ENCODE measurements at places on chromosomes 5 and 9.
A peak's percentile ranks its signal among the peaks of the same experiment; 100 is the strongest.

- no peak for DNase-seq
These were observed 24.5 kb downstream of the PRRC2B start for GRCh38 chr9:131418143-131419025.

DNA sequence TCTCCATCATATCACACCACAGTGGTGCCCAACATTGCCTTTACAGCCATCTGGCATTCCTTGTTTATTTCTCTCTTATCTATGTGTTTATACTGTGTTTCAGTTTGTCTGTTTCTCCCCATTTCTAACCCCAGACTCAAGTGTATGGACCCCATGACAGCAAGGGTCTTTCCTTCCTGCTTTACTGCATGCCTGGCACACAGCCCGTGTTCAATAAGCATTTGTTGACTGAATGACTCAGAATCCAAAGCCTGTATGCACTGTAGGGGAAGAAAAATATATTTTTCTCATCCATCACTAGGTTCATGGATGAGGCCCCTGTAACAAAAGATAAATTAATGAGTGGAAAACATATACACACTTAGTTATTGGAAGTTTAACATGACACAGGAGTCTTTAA is 190.8 kb upstream of the SEMA6A start:
- DNase-seq, result no peak

- DNase-seq, result no peak
These were observed 68.3 kb upstream of the OTULINL start for GRCh38 chr5:14513266-14513665.

DNA sequence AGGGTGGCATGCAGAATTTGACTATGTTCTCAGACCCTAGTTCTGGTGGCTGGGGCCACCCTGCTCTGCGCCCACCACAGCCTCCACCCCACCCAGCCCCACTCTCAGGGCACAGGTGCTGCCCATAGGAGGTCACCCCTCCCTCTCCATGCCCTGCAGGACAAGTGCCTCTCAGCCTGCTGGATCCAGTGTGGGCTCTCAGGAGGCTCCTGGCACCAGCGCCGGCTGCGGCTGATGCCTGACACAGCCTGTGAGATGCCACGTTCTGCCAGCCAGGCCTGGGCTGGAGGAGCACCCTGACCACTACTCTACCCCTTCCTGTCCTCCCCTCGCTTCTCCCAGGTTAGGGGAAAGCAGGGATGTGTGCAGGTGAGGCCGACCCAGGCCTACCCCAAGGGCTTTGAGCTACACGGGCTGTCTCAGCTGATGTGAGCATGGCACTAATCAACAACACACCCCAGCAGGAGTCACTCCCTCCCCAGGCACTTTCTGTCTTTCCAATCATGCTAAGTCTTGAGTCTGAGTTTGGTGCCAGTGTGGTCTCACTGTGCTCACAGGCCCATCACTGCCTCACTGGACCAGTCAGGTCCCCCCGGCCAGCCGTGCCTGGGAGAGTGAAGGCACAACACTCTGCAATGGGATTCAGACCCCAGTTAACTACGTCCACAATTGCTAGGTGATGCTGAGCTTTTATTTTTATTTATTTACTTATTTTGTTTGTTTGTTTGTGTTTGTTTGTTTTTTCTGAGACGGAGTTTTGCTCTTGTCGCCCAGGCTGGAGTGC is 12.1 kb upstream of the BARX1 start:
- no peak for DNase-seq

DNA sequence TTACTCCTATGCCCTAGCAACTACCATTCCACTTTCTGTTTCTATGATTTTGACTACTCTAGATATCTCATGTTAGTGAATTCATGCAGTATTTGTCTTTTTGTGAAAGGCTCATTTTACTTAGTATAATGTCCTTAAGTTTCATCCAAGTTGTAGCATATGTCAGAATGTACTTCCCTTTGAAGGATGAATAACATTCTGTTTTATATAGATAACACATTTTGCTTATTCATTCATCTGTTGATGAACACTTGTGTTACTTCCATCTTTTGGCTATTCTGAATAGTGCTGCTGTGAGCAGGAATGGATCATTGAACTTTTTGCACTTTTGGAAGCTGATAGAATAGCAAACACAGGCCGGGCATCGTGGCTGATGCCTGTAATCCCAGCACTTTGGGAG is 140.2 kb upstream of the MYO10 start:
- no peak for DNase-seq

DNA sequence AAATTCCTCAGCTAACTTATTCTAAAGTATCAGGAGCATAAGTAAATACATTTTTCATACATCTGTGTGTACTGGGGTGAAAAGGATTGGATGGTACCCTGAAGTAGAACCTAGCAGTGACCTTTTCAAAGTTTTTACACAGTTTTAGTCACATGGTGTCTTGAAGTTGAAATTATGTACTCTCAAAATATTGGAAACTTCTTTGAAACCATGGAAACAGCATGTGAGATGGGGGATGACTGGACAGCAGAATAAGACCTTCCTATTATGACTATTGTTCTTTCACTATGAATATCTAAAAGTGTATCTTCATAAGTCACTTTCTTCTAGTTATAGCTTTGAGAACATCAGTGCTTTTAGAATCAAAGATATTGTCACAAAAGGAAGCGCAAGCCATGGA is 301.5 kb upstream of the ELAVL2 start:
- DNase-seq, result no peak

- no peak for DNase-seq
These were observed 138.8 kb upstream of the WWC1 start for GRCh38 chr5:168152660-168153059.

DNA sequence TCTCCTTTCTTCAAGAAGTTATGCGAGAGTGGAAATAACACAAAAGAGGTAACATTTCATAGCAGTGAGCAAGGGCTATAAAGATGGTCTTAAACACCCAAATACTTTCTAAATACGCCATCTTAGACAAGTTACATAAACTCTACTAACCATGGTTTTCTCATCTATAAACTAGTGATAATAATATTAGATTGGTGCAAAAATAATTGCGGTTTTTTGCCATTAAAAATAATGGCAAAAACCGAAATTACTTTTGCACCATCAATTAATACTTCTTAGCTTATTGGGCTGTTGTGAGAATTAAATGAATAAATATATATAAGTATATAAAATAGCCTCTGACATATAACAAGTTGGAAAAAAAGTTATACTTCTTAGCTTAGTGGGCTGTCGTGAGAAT is 23.7 kb downstream of the GABRA6 start:
- DNase-seq, result no peak

DNA sequence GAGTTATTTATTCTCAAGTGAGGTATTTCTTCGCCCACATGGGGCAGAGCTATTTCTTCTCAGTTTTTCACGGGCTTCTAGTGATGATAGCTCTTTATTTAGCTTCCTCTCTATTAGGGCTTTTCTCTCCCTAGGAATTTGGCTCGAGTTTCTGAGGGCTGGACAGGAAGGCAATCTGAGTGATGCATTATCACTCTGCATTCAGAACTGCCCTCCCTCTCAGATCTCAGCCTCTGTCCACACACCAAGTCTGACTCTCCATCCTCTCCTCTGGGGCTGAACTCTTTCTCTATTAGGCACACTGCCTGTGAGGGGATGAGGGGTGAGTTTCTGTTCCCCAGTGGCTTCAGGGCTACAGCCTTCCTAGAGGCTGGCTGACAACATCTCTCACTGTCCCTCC is 14.9 kb upstream of the SCAMP1 start:
- no peak for DNase-seq

DNA sequence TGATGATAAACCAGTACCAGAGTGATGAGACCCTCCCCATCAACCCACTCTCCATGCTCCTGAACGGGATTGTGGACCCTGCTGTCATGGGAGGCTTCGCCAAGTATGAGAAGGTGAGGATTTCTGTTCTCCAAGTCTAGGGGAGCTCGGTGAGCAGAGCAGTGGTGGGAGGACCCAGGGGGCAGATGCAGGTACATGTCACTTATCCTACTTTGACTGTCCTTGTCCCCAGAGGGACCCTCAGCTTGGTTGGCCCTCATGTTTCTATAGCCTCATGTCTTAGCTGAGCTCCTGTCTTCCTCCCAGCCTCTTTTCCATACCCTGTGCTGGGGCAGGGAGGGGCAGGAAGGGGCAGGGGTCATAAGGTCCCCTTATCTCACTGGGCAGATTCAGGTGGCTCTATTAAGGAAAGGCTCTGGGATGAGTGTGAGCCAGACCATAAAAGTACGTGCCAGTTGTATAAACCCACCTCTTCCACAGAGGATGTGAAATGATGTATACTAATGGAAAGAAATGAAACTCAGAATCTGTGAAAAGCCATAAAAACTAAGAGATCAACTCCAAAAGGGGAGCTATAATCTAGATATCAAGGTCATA is 38.0 kb upstream of the FOXI1 start:
- DNase-seq, result no peak

- peak; percentile 55 for DNase-seq
These were observed 11.5 kb downstream of the CXXC5 start for GRCh38 chr5:139659695-139660101.

GRCh38 chr9:113449376-113449775 is 14.2 kb upstream of the RGS3 start:
- DNase-seq, result no peak

GRCh38 chr5:1179383-1179715 is 22.0 kb upstream of the SLC6A19 start:
- no peak for DNase-seq

- no peak for DNase-seq
These were observed 121.7 kb downstream of the NREP start for GRCh38 chr5:111635151-111635902.

- no peak for DNase-seq
These were observed 793.7 kb upstream of the RGMB start for GRCh38 chr5:97979740-97980139.

GRCh38 chr5:166497496-166498104 is 1793.8 kb upstream of the WWC1 start:
- no peak for DNase-seq

GRCh38 chr9:137138722-137139467 is at the start of gene GRIN1:
TSS of gene GRIN1 (plus strand) at chr9:137139154. CDS start at chr9:137139487, 333 bp downstream.
- DNase-seq, result peak; percentile 88

GRCh38 chr9:137241490-137242268 is 592 bp downstream of the TUBB4B start:
- DNase-seq, result no peak

- DNase-seq, result no peak
These were observed 188.6 kb downstream of the CFAP90 start for GRCh38 chr5:7662289-7662688.

GRCh38 chr5:61994171-61994570 is 311.8 kb upstream of the KIF2A start:
- DNase-seq, result no peak

DNA sequence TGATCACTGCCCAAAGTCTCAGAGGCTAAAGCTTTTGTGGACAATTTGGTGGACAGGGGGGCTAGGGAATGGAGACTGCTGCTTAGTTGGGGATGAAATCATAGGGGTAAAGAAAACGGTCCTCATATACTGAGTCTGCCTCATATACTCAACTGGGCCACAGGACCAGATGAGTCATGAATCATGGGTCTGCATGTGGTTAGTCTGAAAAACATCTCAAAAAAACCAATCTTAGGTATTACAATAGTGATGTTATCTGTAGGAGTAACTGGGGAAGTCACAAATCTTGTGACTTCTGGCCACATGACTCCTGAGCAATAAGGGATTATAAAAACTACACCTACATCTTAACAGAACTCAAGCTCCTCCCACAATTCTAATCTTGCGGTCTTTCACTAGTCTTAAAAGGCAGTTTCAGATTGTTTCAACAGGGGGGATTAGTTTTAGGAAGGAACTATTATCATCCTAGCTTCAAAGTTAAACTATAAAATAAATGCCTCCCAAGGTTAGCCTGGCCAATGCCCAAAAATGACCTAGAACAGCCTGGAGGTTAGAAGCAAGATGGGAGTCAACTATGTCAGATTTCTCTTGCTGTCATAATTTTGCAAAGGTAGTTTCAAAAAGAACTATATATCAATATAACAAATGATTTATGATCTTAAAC is 17.5 kb downstream of the TMEM161B start:
- DNase-seq, result no peak

All from nephron progenitor cell (in vitro differentiated cells).